ENCODE measurements at places on chromosomes 12 and 14.
A peak's percentile ranks its signal among the peaks of the same experiment; 100 is the strongest.

DNA sequence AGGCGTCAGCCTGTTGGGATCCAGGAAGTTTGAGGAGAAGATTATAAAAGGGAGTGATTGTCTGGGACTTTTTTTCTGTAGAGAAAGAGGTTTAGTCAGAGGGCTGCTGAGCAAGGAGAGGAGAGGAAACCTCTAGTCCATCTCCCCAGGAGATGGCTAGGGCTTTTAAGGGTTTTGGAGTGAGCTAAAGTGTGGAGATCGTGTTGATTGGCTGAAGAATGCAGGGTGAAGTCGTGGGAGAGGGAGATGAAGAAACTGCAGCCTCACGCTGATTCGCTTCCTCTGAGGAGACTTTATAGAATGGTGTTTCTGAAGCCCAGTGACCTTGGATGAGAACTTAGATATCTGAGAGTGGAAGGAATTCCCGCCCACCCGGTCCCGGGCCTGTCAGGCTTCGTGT is 193.7 kb upstream of the PWP1 start:
- no peak for DNase-seq

DNA sequence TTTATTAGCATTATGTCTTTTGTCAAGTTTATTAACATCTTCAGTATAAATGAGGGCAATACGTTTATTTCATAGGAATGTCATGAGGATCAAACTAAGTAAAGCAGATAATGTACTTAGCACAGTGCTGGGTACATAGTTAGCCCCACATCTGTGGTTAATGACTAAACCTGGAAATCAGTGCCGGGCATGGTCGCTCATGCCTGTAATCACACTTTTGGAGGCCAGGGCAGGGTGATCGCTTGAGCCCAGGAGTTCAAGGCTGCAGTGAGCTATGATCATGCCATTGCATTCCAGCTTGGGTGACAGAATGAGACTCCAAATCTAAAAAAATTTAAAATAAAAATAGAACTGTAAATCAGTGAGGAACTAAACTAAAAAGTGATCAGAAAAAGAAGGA is 44.8 kb upstream of the GUCY2C start:
- no peak for DNase-seq

DNA sequence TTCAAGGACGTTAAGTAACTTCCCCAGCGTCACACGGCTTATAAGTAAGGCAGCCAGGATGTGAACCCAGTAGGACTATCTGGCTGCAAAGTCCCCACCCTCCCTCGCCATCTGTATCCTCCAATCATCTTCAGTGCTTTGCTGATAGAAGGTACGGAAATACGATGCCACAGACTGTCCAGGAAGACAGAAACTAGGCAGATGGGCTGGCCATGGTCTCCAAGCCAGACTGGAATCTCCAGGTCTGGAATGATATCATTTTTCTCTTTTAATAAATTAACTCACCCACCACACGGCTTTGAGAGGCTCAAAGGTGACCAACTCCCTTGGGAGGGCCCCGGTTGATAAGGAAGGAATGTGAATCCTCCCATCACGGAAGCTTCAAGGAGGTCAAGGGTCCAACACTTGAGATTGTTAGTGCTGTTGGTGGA is 16.3 kb upstream of the BDKRB1 start:
- DNase-seq = no peak

DNA sequence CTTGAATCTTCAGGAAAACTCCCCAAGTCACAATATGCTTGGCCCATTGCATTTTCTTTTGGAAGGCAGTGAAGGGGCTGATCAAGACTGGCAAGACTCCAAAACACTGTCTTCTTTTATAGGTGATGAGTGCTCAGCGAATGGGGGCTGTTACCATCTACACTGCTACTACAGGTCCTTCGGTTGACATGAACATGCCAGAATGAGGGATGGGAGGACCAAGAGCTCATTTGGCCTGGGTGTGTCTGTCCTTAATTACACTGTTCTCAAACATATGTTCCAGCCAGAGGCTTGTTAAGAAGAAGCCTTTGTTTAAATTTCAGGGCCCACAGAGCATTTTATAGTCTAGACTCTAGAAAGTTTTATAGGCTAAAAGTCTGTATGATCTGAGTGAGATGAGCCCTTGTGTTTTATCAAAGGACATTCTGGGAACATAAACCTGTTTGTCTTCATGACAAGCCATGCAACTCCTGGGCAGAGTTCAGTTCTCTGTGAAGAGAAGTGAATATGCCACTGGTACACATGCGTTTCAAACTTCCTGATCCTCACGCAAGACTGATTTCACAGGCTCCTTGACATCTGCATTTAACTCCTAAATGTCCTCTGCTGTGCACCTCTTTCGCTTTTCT is 4.7 kb upstream of the FAM234B start:
- no peak for DNase-seq

- peak; percentile 1 for DNase-seq
Measured at GRCh38 chr12:89706986-89707702, 1.5 kb downstream of the ATP2B1 start.

DNA sequence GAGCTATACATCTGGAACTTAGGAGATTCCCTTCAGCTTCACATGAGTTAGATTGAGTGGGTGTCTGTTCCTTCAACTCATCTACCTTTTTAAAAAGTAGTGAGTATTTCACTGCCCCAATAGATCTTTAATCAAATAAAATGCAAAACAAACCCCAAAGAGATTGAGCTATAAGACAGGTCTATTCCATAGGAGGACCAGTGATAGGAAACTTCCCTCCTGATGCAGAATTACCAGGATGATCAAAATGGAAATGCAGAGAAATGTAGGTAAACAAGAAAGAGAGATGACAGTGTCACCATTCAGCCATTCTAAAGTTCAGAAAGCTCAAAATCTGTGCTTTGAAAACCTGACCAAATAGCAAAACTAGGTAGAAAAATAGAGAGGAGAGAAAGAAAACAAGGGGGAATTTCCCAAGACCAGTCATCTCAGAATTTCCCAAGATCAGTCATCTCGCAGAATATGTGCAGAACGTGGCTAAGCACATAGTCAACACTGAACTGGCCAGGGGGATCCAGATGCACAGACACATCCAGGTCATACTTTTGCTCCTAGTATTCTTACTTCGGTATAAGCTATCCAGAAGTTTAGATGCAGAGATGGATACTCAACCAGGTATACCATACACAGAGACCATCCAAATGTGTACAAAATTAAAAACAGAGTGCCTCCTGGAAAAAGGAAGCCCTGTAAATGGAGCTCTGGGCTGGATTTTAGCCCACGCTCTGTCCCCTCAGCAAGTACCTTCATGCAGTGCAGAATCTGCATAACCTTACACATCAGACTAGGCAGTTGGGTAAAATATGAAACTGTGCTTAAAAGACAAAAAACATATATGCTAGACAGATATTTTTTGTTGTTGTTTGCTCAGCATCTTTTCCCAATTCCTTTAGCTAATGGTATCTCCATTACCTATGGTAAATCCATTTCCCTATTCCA is 27.4 kb downstream of the SLC41A2 start:
- DNase-seq = no peak

DNA sequence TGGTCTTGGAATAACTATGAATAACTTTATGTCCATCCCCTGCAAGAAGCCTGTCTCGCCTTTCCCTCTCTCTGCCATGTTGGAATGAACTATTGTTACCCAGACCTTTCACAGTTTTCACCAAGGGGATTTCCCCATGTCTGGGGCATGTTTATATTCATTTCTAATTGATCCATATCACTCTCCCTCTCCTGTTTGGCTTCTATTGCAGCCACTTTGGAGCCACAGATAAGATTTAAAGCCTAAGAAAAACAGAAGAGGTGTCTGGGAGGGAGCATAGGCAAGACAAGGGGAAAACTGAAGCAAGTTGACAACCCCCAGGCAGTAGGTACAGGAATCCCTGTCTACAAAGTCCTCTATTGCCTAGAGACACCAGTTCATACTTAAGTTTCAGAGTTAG is 41.0 kb upstream of the FOXJ2 start:
- DNase-seq = no peak

DNA sequence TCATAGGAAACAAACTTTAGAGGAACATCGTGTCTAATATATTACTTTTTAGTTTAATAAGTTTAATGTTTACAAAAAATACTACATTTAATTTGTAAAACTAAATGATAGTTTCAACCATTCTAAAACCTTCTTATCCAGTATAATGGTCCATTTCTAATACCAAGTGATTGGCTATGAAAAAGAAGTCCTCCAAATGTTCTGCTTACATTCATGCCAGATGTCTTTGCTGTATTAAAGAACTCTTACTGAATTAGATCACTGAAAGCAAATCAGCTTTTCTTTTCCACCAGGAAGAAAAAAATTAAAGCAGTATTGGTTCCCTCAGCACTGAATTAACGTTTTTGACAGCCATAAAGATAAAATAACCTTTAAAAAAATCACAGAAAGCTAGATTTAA is 3.7 kb downstream of the NOVA1 start:
- no peak for DNase-seq

DNA sequence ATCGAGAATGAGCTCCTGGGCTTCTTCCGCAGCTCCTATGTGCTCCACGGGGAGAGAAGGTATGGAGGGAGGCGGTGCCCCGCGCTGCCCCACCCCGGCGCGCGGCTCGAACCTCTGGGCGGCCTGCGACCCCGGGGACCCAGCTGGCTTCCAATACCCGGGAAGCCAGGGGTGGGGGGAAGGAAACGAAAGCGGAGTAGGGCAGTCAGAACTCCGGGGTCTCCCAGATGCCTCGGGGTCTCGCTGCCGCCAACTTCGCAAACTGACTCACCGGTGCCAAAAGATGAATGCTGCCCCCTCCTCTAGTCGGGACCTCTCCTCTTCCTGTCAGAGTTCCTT is 1.3 kb downstream of the TRHDE start:
- no peak for DNase-seq

- no peak for DNase-seq
Measured at GRCh38 chr12:26239122-26239851, 43.9 kb downstream of the SSPN start.

GRCh38 chr12:122082621-122083356 is 4.2 kb downstream of the MLXIP start:
- no peak for DNase-seq

DNA sequence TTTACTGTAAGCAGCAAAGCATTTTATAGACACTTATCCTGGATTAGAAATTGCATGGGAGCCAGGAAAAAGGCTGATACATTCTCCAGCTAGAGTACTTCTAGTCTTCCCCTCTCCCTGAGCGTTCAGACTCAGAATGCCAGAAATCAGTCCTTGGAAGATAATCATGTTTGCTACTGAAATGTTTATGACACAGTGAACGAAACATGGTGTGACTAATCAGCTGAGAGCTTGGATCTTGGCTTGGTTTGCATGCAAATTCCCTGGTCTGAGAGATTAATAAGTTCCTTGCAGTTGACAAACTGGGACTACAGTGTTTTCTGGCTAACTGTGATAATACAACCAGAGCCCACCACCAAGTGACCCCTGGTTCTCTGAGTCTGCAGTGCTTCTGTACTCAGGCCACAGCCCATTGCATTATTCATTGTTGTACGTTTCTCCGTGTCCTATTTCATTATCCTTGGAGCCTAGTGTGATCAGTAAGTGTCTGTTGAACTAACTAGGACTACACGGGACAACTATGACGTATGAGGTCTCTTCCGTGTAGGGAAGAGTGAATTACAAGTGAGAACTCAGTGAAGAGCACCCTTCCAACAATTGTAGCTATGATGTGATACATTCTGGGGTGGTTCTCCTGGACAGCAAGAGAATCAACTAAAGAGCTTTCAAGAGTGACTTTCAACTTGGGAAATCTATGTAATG is 34.6 kb upstream of the EVL start:
- no peak for DNase-seq

GRCh38 chr12:45762185-45763110 is 32.9 kb downstream of the ARID2 start:
- DNase-seq = no peak

GRCh38 chr12:94679554-94680195 is 29.3 kb upstream of the TMCC3 start:
- no peak for DNase-seq

- no peak for DNase-seq
Measured at GRCh38 chr14:70706177-70706576, 64.5 kb downstream of the TTC9 start.

GRCh38 chr14:45298423-45299117 is 45.6 kb upstream of the MIS18BP1 start:
- no peak for DNase-seq

DNA sequence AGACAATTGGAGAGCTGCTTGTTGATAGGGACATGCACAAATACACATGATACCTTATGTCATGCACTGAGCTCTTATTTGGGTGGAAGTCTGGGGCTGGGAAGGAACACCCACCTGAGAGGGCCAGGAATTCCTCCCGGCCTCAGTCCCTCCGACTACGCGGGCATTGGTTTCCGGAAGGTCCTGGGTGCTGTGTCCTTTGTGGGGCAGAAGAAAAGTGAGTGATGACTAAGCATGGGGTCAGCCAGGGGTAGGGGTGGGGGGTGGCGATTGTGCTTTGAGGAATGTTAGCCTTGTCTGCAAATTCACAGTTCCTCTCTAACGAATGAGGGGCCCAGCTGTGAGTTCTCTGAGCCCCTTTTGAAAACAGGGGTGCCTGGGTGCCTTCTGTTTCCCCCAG is 798 bp downstream of the CELA1 start:
- DNase-seq = no peak

DNA sequence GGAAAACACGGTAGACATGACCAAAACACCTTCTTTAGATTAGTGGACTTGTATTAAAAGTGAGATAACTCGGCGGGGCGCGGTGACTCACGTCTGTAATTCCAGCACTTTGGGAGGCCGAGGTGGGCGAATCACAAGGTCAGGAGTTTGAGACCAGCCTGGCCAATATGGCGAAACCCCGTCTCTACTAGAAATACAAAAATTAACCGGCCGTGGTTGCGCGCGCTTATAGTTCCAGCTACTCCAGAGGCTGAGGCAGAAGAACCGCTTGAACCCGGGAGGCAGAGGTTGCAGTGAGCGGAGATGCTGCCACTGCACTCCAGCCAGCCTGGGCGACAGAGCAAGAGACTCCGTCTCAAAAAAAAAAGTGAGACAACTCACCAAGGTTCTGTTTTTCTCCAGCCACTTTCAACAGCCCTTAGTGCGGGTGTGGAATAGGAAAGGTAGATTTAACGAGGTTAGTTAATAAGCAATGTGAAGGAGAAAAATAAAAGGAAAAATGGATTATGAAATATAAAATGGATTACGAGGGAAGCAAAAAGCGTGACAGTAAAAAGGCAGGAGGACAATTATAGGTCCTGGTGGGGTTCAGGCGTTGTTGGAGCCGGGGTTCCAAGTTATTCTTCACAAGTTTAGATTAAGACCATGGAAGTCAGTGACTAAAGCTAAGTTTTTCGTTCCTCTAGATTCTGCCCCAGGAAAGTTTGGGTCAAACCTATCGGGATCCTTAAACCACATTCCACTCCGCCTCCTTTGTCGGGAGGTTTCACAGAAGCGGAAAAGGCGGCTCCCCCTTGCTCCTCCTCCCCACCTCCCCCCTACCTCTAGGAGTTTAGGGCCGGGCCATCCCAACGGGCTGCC is 534 bp downstream of the PPP2R3C start:
- DNase-seq = no peak

GRCh38 chr12:31578632-31579031 is 12.3 kb downstream of the DENND5B start:
- DNase-seq = no peak

GRCh38 chr12:63945777-63946176 is 101.3 kb downstream of the SRGAP1 start:
- no peak for DNase-seq

DNA sequence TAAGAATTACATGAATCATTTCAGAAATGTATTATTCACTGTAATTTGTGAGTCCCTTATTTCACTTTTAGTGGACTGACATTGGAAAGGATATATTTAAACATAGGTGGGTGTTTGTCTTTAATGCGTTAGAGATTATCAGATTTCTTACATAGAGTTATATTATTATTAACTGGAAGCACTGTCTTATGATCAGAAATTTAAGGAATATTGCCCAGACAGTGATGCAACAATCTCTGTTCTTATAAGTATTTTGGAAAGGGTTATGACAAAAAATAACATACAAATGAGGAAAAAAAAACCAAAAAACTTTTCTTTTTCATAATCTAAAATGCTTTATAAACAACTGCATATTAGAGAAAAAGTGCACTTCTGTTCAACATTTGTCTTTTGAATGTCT is 836.6 kb downstream of the SLC6A15 start:
- no peak for DNase-seq

Measured in T-helper 22 cell (primary cell).